ENCODE measurements at places on chromosomes 3 and 15.

- DNase-seq: no peak
Observed at GRCh38 chr3:177610262-177610661, 413.0 kb upstream of the TBL1XR1 start.

DNA sequence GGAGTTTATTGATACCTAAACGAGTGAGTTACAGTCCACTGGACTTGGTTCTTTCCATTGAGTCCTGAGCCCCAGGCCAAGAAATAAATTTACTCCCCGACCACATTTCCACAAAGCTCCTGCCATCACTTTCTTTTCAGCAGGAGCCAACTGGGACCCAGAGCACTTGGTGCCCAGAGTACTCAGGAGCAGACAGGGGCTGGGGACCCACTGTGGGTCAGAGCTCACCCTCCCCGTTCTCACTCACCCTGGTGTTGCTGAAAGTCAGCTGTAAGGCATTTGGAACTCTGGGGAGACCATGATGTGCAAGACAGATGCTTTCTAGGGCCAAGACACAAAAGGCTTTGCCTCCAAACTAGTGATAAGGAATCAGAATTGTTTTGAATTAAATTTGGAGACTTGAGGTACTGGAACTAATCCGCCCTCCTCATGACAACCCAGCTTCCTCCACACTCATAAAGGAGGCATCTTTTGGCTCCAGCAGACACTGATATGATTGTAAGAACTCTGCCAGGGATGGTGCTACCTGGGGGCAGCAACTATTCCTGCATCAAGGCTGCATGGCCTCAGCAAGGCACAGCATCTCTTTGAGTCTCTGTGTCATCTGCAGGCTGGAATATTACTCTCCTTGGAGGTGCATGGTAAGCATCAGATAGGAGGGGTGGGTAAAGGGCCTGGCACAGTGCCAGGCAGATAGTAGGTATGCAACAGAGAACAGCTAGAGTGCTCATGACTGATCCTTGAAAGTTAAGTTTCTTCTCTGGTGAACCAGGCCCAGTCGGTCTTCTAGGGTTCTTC, 7.3 kb upstream of the CAMK1 start:
- DNase-seq: no peak

DNA sequence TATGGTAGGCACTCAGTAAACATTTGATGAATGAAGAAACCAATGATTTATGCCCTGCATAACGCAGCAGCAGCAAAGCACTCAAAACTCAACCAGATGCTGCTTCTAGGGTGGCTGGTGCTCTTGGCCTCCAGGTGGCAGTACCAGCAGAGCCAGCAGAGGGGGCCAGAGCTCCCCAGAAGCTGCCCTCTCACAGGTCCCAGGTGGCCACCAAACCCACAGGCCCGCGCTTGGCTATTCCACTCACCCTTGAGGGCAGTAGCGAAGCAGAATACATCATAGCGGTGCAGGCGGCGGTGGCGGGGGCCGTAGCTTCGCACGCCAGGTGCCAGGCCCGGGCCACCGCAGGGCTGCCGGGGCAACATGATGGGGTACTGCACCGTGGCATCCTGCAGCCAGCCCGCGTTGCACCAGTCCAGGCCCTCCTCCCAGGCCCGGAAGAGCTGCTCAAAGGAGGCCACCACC, 16.6 kb downstream of the HAPLN3 start:
- DNase-seq: no peak

- DNase-seq: no peak
Observed at GRCh38 chr15:36517758-36518157, 61.7 kb upstream of the CDIN1 start.

DNA sequence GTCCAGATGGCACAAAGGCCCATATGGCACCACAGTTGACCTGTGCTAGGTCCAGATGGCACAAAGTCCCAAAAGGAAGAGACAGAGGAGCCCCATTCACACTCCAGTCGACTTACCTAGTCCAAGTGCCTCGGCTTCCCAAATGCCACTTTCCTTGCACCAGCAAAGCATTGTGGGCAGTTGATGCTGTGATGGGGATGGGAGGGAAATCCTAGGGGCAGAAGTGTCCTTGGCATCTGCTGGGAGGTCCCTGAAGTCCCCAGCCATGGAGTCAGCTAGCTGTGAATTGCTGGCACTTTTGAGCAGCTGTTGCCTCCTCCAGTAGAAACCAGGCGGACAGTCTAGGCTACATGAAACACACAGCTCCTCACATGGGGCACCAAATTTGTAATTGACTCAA, 60.3 kb upstream of the SIAH2 start:
- no peak for DNase-seq

- DNase-seq: no peak
Observed at GRCh38 chr3:30531017-30531570, 75.3 kb upstream of the TGFBR2 start.

Measured in memory B cell (primary cell).